ENCODE measurements at places on chromosomes 16 and 17.

DNA sequence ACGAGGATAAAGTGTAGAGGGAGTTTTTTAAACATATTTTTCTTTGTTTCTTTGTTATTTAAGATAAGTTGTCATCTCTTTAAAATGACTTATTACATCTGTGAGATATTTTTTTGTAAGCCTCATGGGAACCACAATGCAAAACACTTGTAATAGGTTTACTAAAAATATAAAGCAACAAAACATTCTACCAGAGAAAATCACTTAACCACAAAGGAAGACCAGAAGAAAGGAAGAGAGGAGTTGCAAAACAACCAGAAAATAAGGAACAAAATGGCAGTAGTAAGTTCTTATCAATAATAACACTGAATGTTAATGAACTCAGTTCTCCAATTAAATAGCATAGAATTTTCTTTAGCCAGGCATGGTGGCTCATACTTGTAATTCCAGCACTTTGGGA is 22.9 kb downstream of the DHRS7B start:
- no peak for DNase-seq

- DNase-seq = no peak
Observed at GRCh38 chr16:22075043-22075757, 17.1 kb upstream of the VWA3A start.

DNA sequence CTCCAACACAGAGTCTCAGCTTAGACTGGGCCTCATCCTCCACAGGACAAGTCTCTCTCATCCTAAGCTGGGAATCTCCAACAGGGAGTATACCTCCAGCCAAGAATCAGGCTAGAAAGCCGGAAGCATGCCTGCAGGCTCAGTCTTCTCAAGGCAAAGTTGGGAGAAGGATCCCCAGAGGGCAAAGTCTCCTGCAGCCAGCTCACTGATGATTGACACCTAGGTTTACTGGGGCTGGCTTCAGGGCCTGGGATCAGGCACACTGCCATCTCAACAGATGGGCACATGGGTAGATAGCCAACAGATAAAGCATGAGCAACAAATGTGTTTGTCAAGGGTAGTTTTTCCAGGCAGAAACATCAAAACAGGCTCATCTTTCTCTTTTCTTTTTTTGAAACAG is 56.1 kb upstream of the TOX3 start:
- DNase-seq = no peak

GRCh38 chr17:37848690-37849616 is 75.3 kb upstream of the TBC1D3K start:
- DNase-seq = no peak

GRCh38 chr16:72989579-72990551 is 58.1 kb downstream of the ZFHX3 start:
- peak; percentile 35 for DNase-seq

- DNase-seq = no peak
Observed at GRCh38 chr17:29613352-29613837, 9.3 kb downstream of the CORO6 start.

DNA sequence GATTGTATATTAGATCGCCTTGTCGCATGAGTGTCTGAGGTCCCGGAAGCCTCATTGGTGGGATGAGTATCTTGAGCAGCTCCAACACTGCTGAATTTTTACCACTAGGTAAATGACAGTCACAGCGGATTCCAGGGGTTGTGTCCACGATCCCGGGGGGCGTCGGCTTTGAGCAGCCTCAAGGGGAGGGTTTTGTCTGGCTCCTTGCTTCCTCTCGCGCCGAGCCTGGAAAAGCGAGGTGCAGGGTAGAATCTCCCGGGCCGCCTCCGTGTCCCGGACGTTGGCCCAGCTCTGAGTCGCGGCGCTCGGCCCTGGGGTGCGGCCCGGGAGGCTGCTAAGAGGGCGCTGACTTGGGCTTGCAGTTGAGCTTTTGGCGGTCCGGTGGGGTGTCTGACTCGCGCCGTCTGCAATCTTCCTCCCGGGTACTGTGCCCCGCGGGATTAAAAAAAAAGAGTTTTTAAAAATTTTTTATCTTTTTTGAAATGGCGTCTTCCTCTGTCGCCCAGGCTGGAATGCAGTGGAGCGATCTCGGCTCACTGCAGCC is 4.5 kb downstream of the OR1F1 start:
- no peak for DNase-seq

DNA sequence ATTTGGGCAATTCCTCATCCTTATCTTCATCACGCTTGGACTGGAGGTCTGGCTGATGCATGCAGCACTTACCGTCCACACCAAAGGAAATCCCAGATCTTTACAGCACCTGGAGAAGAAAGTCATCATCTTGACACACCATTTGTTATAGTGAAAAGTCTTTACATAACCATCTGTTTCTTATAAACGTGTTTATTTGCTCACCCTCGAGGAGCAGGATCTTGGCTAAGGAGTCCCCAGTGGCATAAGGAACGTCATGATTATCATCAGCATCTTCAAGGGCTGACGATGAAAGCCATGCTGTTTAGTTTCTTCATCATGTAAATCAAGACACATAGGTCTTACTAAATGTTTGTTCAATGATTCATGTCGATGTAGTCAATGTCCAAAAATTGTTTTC is 248.8 kb upstream of the ELAC2 start:
- DNase-seq = no peak

- no peak for DNase-seq
Observed at GRCh38 chr16:4908854-4909401, 28.0 kb downstream of the PPL start.

GRCh38 chr17:63314761-63315160 is 131.3 kb downstream of the CYB561 start:
- no peak for DNase-seq

- no peak for DNase-seq
Observed at GRCh38 chr17:33492731-33493265, 199.7 kb upstream of the ASIC2 start.

DNA sequence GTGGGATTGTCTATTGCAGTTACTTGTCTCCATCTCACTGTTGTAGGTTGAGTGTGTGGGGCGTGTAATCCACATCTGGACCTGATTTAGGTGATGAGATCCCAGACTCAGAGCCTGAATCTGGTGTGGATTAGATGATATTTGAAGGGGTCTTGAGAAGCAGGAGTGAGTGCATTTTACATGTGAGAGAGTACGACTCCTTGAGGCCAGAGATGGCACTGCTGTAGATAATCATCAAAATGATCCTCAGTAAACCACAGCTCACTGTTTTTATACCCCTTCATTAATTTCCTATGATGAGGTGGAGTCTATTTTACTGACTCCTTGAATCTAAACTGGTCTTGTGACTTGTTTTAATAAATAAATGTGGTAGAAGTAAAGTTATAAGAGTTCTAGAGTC is 732.5 kb downstream of the KCNJ2 start:
- no peak for DNase-seq

- no peak for DNase-seq
Observed at GRCh38 chr16:3171181-3171854, 16.7 kb upstream of the OR1F1 start.

GRCh38 chr16:2180962-2181923 is 15.2 kb downstream of the CASKIN1 start:
- no peak for DNase-seq

GRCh38 chr16:58020628-58021521 is 4.7 kb upstream of the MMP15 start:
- peak; percentile 71 for DNase-seq

DNA sequence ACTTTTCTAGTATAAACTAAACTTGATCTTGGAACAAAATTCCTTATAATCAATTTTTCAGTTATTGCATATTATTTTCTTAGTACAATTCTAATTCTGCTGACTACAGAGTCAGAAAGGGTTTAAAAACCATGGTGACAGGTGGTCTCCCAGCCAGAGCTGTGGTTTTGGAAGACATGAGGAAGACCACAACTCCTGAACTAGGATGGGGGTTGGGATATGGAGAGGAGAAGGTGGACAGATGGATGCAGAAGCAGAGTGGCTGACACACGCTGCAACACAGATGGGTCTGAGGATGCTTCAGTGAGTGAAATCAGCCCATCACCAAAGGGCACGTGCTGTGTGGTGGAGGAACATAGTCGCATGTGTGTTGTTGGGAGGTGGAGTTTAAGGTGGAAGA is 187.7 kb downstream of the LGALS9B start:
- DNase-seq = no peak

DNA sequence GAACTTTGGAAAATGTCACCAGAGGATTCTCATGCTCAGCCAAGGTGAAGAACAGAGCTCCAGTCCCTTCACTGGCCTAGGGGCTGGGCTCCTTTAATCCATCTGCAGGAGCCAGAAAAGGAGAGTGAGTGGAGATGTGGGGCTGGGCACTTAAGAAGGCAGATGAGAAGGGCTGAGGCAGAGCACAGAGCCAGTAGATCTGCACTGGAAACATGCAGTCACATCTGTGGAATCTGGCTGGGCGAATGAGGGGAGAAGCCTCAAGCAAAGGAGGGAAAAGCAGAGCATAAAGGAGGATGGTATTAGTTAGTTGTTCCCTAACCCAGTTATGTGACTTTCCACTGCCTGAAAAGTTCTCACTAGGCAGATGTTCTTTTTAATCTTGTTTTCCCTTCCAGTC is 50.4 kb upstream of the BCAR1 start:
- DNase-seq = no peak

DNA sequence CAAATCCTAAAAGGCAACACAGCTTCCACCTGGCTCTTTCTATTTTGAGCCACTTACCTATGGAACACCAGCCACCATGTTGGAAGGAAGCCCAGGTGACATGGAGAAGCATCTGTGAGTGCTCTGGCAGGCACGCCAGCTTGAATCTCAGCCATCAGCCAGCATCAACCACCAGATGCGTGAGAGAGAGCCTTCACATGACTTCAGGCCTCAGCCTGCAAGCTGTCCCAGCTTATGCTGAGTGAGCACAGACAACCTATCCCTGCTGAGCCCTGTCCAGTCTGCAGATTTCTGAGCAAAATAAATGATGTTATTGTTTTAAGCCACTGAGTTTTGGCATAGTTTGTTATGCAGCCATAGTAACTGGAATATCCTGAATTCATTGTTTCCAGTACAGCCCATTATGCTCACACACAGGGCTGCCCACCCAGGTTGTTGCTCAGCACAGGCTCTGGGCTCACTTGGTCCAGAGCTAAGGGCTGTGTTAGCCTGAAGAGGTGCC is 35.1 kb downstream of the TMEM238L start:
- DNase-seq = no peak

- no peak for DNase-seq
Observed at GRCh38 chr16:89319886-89320781, 102.6 kb downstream of the ZNF778 start.

- no peak for DNase-seq
Observed at GRCh38 chr17:64115043-64115698, 14.8 kb downstream of the ERN1 start.

GRCh38 chr17:50182783-50183420 is 17.1 kb downstream of the SGCA start:
- DNase-seq = no peak

GRCh38 chr16:16001596-16002255 is 52.3 kb downstream of the ABCC1 start:
- no peak for DNase-seq

GRCh38 chr16:82011199-82011641 is at the start of gene SDR42E1:
Gene SDR42E1 (minus strand): TSS chr16:82011470. CDS start chr16:82000858, 10,612 bp downstream.
- no peak for DNase-seq

- DNase-seq = no peak
Observed at GRCh38 chr17:42389135-42389417, 834 bp upstream of the STAT3 start.

- DNase-seq = no peak
Observed at GRCh38 chr17:6254036-6254435, 180.9 kb downstream of the AIPL1 start.

DNA sequence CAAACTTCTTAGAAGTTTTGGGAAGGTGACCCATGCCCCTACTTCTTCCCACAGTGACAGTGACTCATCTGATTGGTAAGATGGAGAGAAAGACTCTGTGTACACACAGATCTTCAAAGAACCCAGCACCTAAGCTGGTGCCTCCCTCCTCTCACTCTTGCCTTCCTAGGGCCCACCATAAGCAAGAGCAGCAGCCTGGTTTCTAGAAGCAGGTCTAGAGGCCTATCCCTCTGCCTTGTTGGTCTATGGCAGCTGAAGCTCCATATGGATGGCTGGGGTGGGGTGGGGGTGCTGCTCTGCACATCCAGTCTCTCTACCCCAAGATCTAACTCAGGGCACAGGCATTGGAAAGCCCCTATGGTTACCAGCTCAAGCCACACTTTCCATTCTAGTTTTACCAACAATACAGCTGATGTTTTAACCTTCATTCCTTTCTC is 47.5 kb downstream of the STAT3 start:
- DNase-seq = no peak

- DNase-seq = no peak
Observed at GRCh38 chr16:78257376-78257728, 157.9 kb downstream of the WWOX start.

DNA sequence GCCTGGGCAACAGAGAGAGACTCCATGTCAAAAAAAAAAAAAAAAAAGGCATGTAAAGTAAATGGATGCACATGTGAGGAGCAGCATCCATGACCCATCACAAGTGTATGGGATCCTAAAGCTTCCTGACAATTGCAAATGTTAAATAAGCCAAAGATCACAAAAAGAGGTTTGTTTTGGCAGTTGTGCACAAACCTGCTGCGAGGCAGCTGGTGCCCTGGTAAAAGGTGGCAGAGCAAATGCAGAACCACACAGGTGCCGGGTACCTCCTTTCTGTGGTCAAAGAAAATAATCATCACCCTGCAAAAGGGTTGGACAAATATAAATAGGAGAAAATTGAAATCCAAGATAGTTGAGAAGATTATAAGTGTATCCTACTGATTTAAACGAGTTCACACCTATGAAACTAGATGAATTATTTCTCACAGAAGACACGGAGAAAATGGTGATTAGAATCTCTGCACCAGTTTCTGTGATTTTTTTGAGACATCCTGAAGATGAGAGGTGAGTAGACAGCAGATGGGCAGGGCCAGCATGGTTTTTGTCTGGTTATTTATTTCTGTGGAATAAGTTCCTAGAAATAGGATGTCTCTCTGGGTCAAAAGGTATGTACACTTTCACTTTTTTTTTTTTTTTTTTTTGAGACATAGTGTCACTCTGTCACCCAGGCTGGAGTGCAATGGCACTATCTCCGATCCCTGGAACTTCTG is 291.3 kb downstream of the CDH13 start:
- DNase-seq = no peak

GRCh38 chr16:71767060-71767900 is 41.4 kb downstream of the AP1G1 start:
- DNase-seq = no peak

- DNase-seq = no peak
Observed at GRCh38 chr17:82227629-82228277, 1.1 kb upstream of the SLC16A3 start.

DNA sequence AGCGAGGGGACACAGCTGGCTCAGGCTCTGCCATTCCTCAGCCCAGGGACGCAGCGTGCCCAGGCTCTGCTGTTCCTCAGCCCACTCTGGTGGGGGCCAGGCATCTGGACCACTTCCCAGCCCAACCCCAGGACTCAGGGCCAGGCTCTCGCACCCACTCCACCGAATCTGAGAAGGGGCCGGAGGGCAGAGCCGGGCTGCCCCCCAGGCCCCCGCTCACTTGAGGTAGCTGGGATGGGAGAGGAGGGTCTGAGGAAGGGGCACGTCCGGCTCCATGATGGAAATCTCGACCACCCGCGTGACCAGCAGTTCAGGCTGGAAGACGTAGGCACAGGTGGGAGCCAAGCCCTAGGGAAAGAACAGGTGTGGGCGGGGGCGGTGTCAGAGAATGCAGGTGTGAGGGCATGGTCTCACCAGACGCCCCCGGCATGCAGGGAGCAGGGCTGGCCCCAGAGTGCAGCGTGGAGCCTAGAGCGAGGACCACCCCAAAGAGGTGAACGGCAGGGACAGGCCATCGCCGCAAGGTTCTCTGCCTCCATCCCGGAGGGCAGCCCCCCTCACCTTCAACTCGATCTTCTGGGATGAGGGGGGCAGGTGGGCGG is 4.9 kb downstream of the PGAP6 start:
- no peak for DNase-seq

- no peak for DNase-seq
Observed at GRCh38 chr17:28898527-28898955, 1.0 kb upstream of the FLOT2 start.
